SHP77 treated with DMSO at 0.1 percent for 48 hours (cell line): ENCODE measurements at places on chromosomes 13 and 19.

DNA sequence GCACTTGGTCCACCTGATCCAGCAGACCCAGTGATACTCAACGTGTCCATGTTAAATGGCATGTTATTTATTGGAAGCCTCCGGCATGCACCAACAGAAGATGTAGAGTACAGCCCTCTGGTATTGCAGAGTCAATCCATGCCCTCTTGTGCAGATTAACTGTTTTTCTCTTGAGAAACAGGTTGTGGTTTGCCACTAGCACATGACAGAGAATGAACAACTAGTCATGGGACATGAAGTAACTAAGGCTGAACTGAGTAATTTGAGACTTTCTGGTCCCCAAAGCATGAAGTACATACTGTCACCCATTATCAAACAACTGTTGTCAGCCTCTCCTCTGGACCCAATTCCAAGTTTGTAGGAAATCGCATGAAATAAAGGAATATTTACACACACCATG is 3.2 kb downstream of the ZNF562 start:
- DNase-seq = no peak

DNA sequence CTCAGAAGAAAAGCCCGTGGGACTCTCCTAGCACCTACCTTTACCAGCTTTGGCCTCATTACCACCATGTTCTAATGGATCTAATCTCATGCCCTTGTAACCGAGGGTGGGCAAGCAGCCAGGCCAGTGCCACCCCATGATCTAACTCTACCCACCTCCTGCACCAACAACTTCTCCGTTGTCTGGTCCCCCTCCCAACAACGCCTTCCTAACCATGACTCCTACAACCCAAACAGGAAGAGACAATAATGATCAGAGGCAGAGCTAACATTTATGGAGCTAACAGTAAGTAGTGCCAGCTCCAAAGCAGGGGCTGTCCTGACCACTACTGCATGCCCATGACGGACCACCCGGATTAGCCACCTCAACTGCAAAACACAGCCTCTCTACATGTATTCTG is 3.5 kb downstream of the USP12 start:
- no peak for DNase-seq

DNA sequence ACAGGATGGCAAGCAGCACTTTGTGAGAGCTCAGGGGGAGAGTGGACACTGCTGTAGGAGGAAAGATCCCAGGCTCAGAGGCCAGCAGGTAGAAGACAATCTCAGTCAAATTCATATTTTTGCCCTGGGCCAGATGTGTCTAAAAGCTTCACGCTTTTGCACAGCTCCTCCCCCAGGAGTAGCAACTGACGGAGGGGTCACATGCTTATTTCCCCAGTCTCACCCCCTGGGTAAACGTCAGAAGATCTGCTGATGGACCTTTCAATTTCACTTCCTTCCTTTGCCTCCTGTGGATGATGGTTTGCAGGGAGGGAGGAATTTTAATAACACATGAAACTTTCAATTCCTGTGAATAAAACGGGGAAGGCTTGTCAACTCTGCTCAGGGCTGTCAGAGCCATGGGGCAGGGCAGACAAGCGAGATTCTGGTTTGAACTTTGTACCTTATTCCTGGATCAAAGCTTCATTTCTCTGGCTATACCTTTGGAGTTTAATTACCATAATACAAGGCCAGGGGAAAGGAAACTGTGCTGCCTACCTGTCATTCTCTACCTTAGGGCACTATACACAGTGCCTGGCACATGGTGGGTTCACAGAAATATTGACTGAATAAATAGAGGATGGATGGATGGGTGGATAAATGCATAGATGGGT is 41.0 kb downstream of the POU4F1 start:
- DNase-seq = no peak

GRCh38 chr19:30394481-30395151 is 22.4 kb downstream of the ZNF536 start:
- DNase-seq = no peak

DNA sequence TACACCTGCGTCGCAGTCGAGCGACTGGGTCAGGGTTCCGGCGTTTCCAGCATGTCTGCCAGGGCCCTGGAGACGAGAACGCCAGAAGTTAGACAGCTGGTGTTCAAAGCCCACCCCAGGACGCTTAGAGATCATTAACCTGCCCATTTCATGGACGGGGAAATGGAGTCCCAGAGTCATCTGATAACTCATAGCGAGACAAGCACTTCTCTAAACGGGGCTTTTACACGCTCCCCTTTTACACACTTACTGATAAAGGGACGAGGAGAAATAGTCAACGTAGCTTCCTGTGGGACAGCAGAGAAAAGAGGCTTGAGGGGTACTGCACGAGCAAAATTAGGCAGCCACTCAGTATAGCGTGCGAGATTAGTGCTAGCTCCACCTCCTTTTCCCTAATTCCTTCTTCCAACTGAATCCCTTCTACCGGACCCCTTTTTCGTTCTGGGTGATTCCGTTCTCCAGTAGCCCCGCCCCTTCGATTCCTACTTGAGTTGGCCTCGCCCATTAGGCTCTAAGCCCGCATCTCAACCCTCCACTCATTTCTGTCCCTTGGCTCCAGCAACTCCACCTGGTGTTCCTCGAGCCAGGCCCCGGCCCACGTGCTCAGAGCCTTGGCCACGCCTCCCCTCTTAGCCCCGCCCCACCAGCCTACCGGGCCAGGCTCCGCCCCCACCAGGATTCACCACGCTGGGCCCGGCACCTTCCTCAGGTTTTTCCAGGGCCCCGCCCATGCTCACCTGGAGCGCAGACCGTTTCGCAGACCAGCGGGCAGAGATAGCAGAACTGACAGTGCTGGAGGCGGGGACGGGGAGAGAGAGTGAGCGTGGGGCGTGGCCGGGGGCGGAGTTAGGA is 3.7 kb downstream of the HRC start:
- peak; percentile 35 for DNase-seq

GRCh38 chr13:77009011-77009410 is 17.1 kb downstream of the CLN5 start:
- DNase-seq = no peak

- DNase-seq = no peak
Measured at GRCh38 chr13:31184981-31185645, 14.7 kb upstream of the B3GLCT start.

- DNase-seq = peak; percentile 40
Measured at GRCh38 chr19:33430674-33431277, 57.3 kb downstream of the CEBPG start.

DNA sequence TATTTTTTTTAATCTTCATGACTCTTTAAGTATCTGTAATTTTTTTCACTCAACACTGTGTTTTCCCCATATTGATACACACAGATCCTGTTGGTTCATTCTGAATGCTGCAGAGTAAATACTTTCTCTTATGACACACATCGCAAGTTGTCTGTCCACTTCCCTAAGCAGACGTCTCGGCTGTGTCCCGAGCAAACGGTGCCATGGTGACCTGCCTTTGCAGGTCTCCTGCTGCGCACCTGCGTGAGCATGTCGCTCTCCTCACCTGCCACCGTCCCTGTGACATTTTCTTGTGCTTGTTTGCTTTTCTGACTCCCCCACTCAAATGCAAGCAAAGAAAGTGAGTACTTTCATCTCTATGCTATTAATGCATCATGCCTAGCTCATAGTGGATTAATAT is 57.8 kb downstream of the CCDC70 start:
- no peak for DNase-seq

- DNase-seq = no peak
Measured at GRCh38 chr13:74678308-74678965, 544.2 kb upstream of the KLF12 start.

DNA sequence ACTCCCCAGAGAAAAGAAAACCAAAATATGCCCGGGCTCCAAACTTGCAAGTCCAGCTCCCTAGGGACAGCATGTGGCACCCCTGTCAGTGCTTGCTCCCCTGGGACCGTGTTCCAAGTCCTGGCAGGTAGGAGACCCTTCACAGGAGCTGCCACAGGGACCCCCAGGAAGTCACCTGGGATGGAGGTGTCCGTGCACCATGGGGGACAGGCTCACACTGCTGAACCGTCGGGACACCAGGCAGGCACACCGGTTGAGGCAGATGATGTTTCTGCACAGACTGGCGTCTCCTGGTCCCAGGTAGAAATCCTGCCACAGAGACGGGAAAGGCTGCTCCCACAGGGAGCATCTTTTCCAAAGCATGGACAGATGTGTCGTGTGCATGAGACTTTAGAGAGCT is 11.7 kb upstream of the PROZ start:
- DNase-seq = no peak

GRCh38 chr13:79812070-79812850 is 331.3 kb downstream of the NDFIP2 start:
- DNase-seq = no peak

DNA sequence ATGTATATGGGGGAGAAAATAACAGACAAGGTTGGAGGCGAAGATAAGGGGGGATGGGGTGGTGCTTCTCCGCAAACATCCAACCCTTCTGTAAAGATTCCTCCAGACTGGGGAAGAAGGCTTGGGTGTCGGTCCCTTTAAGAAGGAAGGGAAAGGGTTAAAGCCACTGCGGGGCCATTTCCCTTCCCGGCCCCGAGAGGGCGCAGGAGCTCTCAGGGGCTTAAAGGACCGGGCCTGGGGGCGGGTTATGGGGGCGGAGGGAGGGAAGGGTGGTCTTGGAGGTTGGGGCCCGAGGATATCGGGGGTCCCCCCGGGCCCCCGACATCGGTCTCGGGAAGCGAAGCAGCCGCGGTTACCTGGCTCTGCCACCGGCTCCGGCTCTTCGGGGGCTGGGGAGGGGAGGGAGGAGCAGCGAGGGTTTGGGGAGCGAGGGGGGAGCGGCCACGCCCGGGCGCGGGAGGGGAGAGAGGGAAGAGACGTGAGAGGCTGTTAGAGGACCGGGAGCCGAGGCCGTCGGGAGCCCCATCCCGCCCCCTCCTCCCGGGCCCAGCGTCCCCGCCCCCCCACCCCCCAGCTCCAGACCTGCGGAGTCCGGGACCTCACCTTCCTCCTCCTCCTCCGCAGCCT is 2.8 kb downstream of the TNNT1 start:
- no peak for DNase-seq

GRCh38 chr19:44549507-44549906 is 20.0 kb upstream of the CEACAM20 start:
- DNase-seq = no peak

DNA sequence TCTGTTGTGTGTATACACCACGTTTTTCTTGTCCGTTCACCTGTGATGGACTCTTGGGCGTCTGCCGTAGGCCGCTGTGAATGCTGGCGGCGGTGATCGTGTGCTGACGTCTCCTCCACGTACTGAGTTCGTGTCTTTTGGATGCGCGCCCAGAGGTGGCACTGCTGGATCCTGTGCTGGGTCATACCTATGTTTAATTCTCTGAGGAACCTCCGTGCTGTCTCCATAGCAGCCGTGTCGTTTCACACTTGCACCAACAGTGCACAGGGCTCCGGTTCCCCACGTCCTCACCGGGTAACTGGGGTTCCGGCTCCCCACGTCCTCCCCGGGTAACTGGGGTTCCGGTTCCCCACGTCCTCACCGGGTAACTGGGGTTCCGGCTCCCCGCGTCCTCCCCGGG is 56.2 kb downstream of the ATP11A start:
- no peak for DNase-seq

GRCh38 chr19:18205200-18205892 is 1.5 kb upstream of the RAB3A start:
- peak; percentile 39 for DNase-seq

GRCh38 chr13:25741796-25742195 is 310.0 kb downstream of the SHISA2 start:
- no peak for DNase-seq

GRCh38 chr19:51687791-51688670 is 5.1 kb upstream of the SPACA6 start:
- DNase-seq = peak; percentile 30

DNA sequence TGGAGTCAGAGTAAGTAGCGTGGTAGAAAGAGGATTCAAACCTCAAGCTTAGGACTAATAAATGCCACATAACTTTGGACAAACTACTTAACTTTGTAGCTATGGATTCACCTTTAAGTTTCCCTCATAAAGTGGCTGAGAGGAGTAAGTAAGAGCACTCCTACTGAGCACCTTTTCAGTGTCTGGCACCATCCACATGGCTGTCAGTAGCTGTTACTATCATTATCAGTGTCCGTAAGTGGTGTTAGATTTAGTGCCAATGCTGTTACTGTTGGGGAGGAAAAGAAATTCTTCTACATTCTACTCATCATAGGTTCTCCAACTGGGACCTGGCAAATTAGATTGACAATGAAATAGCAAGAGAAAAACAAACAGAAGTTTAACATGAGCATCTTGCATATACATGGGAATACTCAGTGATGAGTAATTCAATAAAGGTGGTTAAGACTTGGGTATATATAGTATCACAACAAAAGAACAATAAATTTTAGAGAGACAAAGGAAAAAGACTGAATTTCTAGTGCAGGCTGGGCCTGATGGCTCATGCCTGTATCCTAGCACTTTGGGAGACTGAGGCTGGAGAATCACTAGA is 165.6 kb upstream of the NBEA start:
- no peak for DNase-seq

DNA sequence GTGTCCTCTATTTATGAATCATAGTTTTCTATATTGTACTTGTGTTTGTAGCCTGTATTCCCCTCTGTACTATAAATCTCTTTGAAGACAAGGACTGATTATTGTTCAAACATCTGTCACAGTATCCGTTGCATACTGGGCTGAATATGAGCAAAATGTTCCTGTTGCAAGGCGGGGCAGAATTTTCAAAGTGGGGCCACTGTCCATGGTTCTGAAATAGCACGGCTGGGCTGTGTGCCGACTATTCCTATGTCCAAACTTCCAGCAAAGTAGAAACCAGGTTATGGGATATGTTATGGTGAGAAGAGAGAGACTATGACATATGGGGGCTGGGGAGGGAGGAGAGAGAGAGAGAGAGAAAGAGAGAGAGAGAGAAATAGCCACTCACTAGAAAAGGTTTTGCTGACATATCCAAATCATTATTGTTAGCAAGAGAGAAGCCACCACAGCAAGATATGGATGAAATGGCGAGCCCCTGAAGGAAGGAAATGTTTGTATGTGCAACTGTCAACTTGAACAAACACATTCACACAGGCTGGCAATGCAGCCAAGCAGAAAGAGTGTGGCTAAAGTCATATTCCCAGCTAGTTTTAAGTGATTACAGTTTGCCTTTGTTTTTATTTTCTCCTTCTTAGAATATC is 107.0 kb upstream of the GPR12 start:
- DNase-seq = no peak

- no peak for DNase-seq
Measured at GRCh38 chr13:26222520-26223046, 469 bp upstream of the RNF6 start.

DNA sequence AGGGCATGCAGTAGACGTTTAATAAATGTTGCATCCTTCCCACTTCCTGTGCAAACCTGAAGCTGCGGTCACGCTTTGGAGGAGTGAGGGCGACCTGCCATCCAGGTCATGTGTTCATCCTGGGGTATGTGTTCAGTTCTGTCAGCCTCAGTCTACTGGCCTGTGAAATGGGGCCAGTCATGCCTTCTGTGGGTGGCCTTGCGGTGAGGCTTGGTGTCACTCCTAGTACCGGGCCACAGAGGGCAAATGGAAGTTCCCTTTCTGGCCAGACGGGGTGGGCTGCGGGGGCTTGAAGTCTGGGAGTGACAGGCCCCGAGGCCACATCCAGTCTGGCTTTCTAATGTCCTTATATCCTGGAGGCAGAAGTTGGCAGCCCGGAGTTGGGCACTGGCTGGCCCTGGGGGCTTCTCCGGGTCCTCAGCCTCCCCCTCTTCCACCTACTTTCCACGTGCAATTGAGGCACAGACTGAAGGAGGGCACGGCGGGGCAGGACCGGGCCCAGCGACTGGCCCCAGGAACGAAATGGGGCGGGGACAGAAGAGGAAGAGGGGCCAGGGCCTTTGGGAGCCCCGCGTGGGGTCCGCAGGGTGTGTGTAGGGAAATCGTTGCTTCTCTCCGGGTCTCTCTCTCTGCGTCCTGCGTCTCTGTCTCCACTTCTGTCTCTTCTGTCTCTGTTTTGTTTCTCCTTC is 11.1 kb downstream of the PDE4A start:
- no peak for DNase-seq

- no peak for DNase-seq
Measured at GRCh38 chr13:49527123-49527522, 31.4 kb downstream of the PHF11 start.
